ENCODE measurements at places on chromosomes 11 and 22.

GRCh38 chr11:12764187-12764914 lies 90.1 kb downstream of the TEAD1 start:
- no peak for DNase-seq

DNA sequence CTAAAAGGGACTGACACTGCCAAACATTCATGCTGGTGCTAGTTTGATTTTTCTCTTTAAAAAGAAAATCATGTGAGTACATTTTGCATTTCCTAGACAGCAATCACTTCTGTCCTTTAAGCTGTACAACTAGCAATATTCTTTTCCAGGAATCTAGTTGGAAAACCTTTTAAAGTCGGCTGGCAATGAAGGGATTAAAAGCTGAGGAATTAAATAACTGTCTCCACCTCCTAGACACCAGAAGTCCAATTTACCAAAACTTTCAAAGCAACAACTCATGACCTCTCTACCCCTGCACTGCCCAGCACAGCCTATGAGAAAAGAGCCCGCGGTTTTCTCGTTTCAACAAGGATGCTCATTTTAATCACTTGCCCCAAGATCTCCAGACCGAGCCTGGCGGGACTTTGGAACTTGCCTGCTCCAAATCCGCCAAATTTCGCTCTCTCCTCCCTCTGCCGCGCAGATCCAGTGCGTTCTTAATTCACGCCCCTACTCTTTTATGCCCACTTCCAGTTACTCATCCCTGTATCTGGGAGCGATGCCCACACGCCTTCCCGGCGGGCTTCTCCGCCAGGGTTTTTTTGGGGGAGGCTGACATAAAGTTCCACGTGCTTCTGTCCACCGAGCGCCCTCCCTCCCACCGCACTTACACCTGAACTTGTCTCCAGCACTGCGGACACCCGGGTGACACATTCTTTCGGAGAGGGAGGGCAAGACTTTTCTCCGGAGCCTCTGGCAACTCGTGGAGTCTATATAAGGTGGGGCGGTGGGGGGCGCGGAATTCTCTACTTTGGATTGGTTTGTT lies 2.5 kb downstream of the MPPED2 start:
- DNase-seq = peak; percentile 35

GRCh38 chr11:43853781-43854180 lies 26.9 kb upstream of the ALKBH3 start:
- DNase-seq = no peak

DNA sequence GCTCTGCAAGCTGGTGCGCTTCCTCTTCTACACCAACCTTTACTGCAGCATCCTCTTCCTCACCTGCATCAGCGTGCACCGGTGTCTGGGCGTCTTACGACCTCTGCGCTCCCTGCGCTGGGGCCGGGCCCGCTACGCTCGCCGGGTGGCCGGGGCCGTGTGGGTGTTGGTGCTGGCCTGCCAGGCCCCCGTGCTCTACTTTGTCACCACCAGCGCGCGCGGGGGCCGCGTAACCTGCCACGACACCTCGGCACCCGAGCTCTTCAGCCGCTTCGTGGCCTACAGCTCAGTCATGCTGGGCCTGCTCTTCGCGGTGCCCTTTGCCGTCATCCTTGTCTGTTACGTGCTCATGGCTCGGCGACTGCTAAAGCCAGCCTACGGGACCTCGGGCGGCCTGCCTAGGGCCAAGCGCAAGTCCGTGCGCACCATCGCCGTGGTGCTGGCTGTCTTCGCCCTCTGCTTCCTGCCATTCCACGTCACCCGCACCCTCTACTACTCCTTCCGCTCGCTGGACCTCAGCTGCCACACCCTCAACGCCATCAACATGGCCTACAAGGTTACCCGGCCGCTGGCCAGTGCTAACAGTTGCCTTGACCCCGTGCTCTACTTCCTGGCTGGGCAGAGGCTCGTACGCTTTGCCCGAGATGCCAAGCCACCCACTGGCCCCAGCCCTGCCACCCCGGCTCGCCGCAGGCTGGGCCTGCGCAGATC lies 16.5 kb downstream of the P2RY2 start:
- no peak for DNase-seq

DNA sequence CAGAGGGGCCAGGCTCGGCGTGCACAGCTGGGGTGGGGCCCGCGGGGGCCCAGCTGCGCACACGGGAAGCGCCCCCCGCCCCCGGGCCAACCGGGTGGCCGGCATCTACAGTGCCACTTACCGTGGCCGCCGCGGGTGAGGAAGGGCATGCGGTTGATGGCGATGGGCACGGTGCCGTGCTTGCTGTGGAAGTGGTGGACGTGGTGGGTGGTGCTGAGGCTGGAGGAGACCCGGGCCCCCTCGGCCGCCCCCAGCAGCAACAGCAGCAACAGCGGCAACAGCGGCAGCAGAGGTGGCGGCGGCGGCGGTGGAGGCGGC lies 51.4 kb downstream of the SLC22A12 start:
- DNase-seq = no peak

DNA sequence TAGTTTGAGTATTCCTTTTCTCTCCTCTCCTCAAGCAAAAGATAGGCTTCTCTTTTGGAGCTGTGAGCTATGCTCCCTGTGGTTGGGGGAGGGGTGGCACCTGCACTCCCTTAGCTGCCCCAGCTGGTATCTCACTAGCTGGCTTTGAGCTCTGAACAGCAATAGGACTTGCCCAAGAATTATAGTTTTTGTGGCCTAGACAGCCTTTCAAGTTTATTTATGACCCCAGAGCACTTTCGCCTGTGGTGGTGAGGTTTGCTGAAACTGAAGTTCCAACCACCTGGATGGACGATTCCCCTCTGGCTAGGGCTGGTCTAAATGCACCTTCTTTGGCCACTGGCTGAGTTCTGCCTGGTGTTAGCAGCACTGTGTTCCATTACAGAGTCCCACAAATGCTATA lies 37.1 kb upstream of the SLC37A2 start:
- DNase-seq = peak; percentile 12

- no peak for DNase-seq
These were observed 205.6 kb downstream of the DDX10 start for GRCh38 chr11:108870373-108871020.

DNA sequence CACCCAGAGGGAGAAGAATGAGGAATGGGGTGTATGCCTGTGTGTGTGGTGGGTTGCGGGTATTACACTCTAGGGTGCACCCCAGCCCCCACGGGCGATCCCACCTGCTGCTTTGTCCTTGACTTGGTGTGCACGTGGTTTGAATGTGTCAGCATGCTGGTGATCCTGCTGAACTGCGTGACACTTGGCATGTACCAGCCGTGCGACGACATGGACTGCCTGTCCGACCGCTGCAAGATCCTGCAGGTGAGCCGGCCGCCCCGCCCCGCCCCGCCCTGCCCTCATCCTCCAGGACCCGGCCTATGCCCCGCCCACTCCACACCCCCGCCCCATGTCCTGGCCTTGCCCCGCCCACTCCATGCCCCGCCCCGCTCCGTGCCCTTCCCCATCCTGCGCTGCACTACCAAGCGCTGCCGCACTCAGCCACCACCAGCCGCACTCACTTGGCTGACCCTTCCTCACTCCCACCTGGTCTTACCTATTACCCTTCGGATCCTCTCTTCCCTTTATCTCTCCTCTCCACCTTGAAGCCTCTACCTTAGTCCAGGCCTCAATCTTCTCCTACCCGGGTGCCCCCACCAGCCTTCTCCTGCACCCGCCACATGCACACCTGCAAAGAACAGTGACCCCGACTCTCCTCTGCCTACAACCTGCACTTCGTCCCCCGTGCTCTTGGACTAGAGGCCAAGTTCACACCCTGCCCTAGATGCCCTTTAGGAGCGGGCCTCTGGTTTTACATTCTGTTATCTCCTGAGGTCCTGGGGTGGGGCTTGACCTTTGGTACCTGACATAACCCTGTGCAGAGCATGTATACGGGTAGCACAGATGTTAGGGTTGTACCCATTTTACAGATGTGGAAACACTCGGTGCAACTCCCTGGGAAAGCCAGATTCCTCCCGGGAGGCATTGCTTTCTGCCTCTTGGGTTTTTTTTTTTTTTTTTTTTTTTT lies 27.7 kb downstream of the CACNA1I start:
- peak; percentile 97 for DNase-seq

DNA sequence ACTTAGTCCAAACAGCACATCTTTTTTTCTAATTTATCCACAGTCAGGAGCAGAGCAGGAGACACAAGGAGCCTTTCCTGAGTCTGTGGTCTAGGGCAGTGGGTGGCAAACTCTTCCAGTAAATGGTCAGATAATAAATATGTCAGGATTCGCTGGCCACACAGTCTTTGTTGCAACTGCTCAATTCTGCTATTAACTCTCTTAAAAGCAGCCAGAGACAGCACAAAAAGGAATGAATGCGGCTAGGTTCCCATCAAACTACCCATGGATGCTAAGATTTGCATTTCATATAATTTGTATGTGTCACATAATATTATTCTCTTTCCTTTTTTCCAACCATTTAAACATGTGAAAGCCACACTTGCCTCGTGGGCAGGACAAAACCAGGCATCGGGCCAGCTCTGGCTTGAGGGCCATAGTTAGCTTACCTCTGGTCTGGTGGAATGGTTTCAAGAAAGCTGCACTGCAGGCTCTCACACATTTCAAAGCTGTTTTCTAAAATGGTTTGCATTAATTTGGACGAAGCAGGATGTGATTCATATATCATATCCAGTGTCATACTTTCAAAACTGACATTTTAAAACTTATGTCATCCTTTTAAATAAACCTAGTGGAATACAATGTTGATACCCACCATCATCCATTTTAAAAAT lies 64.7 kb upstream of the CD5 start:
- DNase-seq = no peak

GRCh38 chr11:125289419-125290098 lies 125.0 kb downstream of the PKNOX2 start:
- no peak for DNase-seq

- no peak for DNase-seq
These were observed 605.7 kb downstream of the INSC start for GRCh38 chr11:15720460-15720859.

DNA sequence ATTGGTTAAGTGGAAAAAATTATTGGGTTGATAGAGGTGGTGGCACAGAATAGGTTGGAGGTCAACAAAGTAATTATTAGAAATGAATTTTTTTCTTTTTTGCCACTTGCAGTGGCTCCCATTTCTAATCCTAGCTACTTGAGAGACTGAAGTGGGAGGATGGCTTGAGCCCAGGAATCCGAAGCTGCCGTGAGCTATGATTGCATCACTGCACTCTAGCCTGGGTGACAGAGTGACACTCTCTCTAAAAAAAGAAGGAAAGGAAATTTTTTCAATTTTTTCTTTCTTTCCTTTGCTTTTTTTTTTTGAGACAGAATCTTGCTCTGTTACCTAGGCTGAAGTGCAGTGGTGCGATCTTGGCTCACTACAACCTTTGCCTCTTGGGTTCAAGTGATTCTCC lies 2.2 kb upstream of the BCO2 start:
- no peak for DNase-seq

DNA sequence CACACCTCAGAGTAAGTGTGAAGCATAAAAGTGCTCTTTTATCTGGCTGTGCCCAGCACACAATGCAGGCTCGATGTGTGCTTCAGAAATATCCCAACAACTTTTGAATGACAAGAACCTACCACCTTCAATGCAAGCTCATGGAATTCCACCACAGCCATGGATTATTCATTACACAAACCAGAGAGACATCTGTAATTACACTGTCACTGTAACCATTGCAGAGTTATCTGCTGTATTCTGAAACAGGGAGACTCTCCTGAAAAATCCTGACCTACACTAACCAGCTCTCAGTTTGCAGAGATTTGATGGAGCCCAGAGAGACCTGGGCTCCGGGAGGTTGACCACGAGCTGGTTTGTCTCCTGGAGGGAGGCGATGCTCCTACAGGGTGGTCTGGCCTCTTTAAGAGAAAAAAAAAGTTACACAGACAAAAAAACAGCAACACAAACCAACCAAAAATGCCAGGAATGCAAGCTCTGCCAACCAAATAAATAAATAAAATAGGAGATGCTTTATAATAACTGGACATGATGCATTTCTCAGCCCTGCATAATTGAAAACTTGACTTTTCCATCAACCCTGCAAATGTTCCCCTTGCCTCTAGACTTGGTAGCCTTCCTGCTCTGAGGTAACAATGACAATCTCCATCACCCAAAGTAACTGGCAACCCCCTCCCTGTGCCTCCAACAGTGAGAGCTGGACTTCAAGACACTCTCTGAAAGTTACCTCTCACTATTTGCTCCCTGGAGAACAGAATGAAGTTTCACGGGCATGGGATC lies 69.7 kb downstream of the ETS1 start:
- DNase-seq = no peak

DNA sequence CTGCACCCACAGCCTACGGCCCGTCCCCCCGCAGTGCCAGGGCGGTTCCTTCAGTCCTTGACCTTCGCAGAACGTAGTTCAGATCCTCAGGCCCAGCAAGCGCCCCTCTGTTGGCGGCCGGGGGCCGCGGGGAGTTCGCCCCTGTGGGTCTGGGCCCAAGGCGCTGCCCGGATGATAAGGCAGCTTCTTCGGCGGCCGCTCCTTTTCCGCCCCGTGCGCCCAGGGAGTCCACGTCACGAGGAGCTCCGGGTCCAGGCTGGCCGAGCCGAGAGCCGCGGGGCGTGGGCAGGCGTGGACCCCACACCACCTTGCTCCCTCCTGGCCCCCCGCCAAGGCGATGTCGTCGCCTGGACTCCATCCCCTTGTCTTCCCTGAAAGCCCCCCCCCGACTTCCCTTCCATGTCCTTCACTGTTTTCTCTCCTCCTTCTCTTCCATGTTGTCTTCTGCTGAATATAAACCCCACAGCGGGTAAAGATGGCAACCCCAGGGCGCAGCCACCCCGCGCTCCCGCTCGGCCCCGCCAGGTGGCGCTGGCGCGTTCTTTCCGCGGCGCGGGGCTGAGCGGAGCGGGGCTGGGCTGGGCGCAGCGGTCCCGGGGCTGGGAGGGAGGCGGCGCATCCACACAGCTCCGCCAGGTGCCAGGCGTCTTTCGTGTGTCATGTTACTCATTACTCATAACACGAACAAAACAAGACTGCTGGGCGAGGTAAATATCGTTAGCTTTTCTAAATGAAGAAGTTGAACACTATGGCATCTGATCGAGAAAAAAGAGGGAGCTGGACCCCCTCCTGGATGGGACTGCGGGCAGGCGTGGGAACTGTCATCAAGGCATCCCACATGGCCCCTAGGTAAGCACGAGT lies 321.0 kb downstream of the NTM start:
- peak; percentile 72 for DNase-seq

GRCh38 chr11:76376746-76377558 lies 4.0 kb downstream of the THAP12 start:
- DNase-seq = no peak

DNA sequence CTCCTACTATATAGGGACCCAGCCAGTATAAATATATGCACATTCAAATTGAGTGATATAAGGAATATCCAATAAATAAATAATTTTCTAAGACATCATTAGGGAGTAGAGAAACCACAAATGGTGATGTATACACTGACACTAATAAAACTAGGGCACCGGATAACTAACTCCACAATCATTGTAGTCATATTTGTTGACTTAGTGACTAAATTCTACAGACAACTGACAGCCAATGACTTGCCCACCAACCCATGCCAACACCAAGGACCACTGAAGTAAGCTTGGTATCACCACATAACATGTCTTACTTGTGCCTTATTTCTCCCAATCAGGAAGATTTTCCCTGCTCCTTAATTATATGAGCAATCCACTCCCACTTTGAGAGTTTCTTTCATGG lies 139.6 kb upstream of the TRPC6 start:
- DNase-seq = no peak

All from WTC11 (cell line).